ENCODE measurements at places on chromosomes 2 and 18. TPM values are rescaled to one million over a fixed set of nuclear protein-coding genes. Genes with fewer than 3 reads are reported as not detected.

CNRIP1 gene
- total RNA-seq: 42.7 TPM

ANKRD30B gene
- total RNA-seq: not detected

CDK15 gene
- total RNA-seq: not detected

HOXD8 gene
- 12.6 TPM for total RNA-seq

MARCHF4 gene
- 5.7 TPM for total RNA-seq

SRD5A2 gene
- total RNA-seq: not detected

FIGLA gene
- total RNA-seq: not detected

Data from bladder microvascular endothelial cell (primary cell).